ENCODE measurements at places on chromosomes 13 and 19.

DNA sequence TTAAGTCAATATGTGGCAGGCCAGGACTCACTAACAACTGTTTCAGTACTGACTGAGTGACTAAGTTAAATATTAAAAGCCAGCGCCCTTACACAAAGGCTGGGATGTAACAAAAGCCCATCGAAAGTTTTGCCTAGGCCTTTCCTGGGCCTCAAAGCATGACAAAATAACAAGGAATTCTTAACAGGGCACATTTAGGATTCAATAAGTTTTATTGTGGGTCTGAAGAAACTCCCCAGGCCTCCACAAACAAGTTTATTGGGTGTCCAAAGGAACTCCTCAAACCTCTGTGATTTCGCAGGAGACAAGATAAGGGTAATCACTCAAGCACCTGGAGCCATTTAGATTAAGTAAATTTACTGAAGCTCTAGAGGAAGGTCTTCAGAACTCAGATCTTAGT is 130.7 kb upstream of the SGCG start:
- DNase-seq = no peak

DNA sequence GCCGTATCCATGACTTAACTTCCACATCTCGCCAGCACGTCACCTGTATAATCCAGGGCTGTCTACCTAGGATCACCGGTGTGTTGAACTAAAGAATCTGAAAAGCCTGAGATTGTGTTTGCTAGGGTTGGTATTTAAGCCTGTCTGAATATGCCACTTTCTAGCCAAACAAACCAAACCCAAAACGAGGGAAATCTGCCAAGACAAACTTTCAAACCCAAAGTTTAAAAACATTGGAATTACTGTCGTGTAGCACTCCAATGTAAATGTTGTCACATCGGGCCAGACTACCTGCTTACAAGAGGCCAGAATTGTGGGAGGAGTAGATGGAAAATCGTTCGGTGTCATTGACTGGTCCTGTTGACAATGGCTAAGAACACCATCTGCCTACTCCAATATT is 747.8 kb downstream of the EFNB2 start:
- no peak for DNase-seq

DNA sequence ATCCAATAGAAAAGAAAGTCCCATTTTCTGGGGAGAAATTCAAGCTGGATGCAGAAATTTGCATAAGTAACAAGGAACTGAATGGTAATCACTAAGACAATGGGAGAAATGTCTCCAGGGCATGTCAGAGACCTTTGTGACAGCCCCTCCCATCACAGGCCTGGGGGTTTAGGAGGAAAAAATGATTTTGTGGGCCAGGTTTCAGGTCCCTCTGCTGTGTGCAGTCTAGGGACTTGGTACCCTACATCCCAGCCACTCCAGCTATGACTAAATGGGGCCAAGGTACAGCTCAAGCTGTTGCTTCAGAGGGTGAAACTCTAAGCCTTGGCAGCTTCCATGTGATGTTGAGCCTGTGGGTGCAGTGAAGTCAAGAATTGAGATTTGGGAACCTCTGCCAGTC is 695.5 kb upstream of the MIR17HG start:
- no peak for DNase-seq

GRCh38 chr19:37317403-37318209 is 53.3 kb upstream of the ZNF527 start:
- peak; percentile 92 for DNase-seq

DNA sequence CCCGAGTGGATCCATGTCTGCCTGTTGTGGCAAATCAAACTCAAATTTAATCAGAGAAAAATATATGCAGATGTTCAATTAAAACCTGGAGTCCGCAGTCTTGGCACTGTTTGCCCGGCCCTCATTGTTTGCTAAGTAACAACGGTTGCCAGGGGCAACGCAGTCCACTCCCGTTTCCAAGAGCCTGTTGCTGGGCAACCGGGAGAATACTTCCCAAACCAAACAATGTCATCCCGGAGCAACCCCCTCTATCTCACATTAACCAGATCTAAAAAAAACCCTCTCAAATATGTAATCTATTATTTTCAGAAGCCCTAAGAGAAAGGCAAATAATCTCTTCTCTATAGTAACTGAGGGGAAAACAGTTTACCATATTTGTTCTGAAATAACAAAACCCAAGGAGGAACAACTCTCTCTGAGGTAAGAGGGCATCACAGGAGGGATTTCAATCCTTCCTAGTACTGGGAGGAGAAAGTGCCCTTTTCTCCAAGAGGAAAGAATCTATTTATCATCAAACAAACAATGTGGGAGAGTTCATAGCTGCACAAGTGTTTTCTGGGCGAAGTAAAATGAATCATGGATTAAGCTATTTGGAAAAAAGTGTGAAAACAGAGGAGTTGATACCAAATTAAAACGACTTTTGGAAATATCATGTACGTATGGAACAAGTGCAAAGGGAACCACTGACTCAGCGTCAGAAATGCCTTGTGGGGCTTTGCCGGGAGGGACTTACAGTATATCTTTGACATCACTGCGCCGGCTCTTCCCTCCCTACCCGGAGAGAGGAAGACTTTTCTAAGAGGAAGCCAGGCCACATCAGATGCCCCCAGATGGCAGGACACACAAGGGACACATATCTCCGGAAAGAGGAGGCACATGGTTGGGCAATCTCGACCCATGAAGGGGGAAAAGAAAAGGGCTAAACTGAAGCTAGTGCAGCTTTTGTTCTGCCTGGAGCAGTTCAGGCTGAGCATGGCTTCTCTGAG is 43.3 kb downstream of the RFX2 start:
- DNase-seq = peak; percentile 99

DNA sequence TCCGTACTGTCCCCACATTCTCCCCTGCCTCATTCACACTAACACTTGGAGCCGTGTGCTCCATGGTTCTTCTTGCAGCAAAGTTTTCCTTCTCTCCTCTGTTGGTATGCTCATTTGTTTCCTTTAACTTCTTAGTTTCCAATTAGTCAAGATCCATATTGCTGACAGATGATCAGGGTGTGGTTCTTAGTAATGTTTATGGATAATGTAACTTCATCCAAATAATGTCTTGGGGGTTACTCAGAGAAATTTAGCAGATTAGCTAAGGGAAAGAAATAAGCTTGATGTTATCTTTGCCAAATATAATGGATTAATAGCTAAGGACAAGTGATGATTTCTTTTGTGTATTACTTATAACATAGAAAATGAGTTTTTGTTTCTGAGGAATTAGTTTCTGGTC is 174.4 kb downstream of the NUFIP1 start:
- DNase-seq = no peak

GRCh38 chr19:51366389-51367254 is 434 bp upstream of the ETFB start:
- DNase-seq = peak; percentile 18

GRCh38 chr13:110529522-110530311 is 31.8 kb downstream of the RAB20 start:
- DNase-seq = no peak

- no peak for DNase-seq
Observed at GRCh38 chr19:46607448-46607841, 6.3 kb downstream of the CALM3 start.

DNA sequence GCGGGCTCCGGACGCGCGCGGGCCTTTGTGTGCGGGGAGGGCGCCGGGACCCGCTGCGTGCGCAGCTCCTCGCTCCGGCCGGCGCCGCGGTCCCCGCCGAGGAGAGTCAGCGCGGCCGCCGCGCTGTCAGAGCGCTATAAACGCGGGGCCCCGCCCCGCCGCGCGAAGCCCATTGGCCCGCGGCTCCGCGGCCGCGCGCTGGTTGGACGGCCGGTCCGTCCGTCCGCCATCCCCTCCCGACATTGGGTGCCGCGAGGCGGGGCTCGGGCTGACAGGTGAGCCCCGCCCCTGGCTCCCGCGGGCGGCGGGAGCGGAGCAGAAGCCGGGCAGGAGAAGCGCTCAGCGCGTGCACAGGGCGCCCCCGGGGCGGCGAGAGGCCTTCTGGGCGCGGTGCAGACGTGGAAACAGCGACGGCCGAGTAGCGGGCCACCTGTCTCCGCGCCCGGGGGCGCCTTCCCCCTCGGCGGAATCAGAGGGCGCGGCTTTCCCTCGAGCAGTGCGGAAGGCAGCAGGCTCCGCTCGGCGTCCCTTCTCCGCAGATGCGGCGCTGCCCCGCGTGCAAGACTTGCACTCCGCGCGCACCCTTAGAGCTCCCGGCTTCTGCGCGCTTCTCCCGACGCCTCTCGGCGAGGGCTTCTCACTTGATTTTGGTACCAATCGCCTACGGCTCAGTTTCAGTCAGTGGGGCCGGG is at the start of gene EFNB2:
Gene EFNB2 (minus strand): TSS at position 111 of the 692 bp plus-strand sequence. CDS start 698 bp downstream, outside the sequence.
- DNase-seq = peak; percentile 97

DNA sequence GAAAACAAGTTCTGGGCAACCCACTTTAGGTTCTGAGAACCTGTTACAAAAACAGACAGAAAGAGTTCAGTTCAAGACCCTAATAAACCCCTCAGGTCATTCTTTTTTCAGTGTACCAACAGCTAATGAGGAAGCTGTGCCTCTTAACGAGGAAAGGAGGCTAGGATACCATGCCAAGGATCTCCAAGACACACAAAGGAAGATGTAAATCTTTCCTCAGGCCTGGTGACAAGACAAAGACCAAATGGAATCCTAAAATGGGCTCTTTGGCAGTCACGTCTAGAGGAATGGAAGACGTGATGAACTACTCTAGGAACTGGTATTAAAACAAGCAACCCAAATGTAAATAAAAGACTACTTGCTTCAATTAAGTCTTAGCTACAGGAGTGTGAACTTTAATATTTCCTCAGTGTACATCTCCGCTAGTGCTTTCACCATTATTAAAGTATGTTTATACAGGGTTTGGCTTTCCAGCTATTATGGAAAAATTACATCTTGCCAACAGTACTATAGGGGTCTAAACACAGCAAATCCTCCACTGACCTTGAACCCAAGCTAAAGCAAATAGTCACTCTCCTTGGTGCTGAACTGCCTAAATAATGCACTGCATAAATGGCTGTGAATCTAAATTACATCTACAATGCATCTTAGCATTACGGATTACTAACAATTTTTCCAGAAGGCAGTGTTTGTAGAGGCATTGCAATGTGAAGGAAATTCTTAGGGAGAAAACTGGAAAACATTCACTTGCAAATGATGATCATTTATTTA is 42.3 kb downstream of the ENOX1 start:
- DNase-seq = no peak

GRCh38 chr13:51553531-51553930 is 30.7 kb upstream of the WDFY2 start:
- DNase-seq = no peak

DNA sequence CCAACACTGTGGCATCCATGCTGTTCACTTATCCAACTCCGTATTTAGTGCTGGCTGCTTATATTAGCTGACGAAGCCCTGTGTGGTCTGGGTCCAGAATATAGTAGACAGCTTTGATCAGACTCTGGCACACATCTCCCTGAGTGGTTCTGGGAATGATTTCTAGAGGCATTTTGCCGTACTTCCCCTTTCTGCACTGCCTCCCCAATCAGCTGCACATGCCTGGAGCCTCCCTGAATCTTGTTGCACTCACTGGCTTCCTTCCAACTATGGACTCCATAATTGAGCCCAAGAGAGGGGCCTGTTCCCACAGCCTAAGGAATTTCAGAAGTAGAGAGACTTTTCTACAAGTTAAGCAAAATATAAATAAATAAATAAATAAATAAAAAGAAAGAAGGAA is 30.4 kb upstream of the PCDH8 start:
- DNase-seq = no peak

GRCh38 chr19:11025445-11025844 is 63.8 kb upstream of the LDLR start:
- DNase-seq = no peak

GRCh38 chr13:99278200-99278599 is 20.0 kb upstream of the GPR18 start:
- no peak for DNase-seq

DNA sequence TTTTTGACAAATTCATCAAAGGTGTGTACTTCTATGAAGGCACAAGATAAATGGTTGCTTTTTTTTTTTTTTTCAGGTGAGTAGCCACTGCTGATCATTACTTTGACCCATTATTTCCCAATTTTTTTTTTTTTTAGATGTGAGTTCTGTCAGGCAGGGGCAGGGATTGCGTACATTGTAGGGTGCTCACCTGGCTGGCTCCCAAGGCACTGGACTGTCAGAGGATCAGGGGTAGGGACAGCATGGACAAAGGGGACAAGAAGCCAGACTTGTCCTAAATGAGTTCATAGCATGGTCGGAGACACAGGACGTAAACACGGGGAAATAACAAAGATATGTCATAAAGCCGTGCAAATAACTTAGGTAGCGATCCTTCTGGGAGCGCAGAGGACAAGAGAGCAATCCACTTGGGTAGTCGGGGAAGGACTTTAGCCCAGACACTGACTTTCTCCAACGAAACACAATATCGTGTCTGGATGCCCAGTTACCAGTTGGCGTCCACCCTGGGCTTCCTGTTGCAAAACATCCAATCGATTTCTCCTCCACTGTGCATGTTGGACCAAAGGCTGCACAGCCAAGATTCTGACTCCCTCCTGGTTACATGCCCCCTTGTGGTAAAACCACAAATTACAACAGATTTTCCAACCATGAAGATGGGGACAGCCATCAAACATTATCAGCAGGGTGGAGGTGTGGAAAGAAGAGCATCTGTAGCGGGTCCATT is 27.5 kb upstream of the KATNAL1 start:
- DNase-seq = no peak

- no peak for DNase-seq
Observed at GRCh38 chr19:46785054-46785979, 3.1 kb downstream of the SLC1A5 start.

DNA sequence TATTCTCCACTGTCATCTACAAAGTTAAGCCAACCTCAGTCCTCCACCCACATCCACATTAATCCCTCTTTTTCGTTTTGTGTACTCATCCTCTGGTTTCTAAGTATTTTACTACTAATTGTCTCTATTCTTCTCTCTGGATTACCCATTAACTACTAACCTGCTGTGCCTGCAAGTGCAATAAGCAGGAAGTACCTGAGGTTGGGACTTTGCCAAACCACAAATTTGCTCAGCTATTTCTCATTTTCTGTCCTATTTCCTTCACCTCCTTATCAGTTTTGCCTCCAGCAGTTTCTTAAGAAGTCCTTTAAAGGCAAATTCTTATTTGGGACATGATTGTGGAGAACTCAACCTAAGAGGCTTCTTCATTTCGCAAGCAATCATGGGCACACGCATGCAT is 1708.9 kb downstream of the SLITRK5 start:
- DNase-seq = peak; percentile 46

- DNase-seq = no peak
Observed at GRCh38 chr19:38731654-38732301, 12.5 kb downstream of the CAPN12 start.

DNA sequence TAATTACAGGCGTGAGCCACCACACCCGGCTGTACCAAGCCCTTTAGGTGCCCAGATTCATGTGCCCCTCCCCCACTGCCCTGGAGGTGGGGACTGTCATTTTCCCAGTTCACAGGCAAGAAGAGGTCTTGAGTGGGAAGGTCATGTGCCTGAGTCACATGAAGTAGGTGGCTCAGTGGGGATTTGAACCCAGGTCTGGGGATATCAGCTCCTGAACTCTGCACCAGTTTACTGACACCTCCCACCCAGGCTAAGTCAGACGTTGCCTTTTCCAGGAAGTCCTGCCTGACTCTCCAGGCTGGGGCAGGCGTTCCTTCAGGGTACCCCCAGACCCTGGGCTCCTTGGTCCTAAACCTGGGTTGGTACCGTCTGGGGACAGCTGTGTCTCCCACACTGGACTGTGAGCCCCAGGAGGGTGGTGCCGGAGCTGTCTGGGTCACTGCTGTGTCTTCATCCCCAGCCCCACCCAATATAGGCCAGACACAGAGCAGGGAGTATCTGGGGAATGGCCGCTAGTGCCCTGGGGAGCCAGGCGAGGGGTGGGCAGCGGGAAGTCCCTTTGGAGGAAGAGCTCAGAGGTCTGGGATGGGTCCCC is 8.6 kb downstream of the VASP start:
- DNase-seq = no peak
